ENCODE measurements at places on chromosomes 12 and 14. TPM values are rescaled to one million over a fixed set of nuclear protein-coding genes. Genes with fewer than 3 reads are reported as not detected.
A peak's percentile ranks its signal among the peaks of the same experiment; 100 is the strongest.

- no peaks in the 10 kb centered on the region for H3K4me1 ChIP-seq
- peak; percentile 33 for DNase-seq
- no peak overlapping the region for H3K27ac ChIP-seq
These were observed 4.4 kb downstream of the KRT86 start for GRCh38 chr12:52278575-52279421.

GRCh38 chr14:65038966-65039365, 52.3 kb downstream of the FNTB start:
- H3K27ac ChIP-seq, result no peak overlapping the region
- no peak overlapping the region for H3K4me3 ChIP-seq
- no peaks in the 10 kb centered on the region for H3K27me3 ChIP-seq
- H3K36me3 ChIP-seq, result peaks cover 10% of the 10 kb centered on the region

DNA sequence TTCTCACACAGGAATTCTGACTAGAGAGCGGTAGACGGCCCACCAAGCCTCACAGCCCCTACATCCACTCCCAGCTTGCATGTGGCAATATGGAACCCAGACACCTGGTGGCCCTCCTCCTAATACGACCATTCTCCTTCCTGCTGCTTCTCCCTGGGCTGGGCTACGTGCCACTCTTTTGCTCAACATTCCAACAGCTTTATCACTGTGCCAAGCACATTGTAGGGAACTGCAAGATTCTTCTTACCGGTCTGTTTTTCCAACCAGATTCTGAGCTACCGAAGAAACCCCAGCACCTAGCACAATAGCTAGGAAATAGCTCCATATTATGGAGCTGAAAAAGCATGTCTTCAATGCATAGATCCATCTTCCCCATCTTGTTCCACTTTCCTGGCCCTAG, 58.1 kb downstream of the STXBP6 start:
- no peak overlapping the region for H3K4me3 ChIP-seq
- no peak overlapping the region for H3K27ac ChIP-seq
- no peak for DNase-seq
- no peaks in the 10 kb centered on the region for H3K4me1 ChIP-seq
- H3K36me3 ChIP-seq, result no peaks in the 10 kb centered on the region

GRCh38 chr12:91213-91612, 24.6 kb downstream of the IQSEC3 start:
- no peak for DNase-seq
- no peak overlapping the region for H3K27ac ChIP-seq
- no peaks in the 10 kb centered on the region for H3K4me1 ChIP-seq
- H3K36me3 ChIP-seq, result no peaks in the 10 kb centered on the region
- no peaks in the 10 kb centered on the region for H3K27me3 ChIP-seq
- H3K4me3 ChIP-seq, result no peak overlapping the region

- no peaks in the 10 kb centered on the region for H3K4me1 ChIP-seq
- H3K36me3 ChIP-seq, result peaks cover 28% of the 10 kb centered on the region
- no peaks in the 10 kb centered on the region for H3K27me3 ChIP-seq
- H3K4me3 ChIP-seq, result no peak overlapping the region
- no peak for DNase-seq
These were observed 115.5 kb upstream of the AEBP2 start for GRCh38 chr12:19323805-19324204.

DNA sequence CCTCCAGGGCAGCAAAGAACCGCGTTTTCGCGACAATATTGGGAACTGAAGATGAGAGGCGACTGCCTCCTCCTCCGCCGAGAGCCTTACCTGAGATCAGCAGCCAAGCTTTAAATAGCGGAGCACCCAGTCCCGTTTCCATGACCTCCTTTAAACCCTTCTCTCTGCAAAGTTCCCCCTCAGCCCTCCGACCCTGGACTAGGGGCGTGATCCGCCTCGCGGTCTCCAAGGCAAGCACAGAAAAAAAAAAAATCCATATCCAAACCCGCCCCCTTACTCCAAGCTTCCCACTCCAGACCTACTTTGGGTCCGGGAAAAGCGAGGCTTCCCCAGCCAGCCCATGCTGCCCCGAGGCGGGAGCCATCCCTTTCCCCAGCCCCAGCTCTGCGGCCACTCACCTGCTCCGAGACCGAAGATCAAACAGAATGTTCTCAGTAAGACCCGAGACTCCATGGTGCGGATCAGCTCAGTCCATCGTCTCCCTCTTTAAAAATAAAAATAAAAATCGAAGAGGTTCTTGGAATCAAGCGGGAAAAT, 630 bp downstream of the NELL2 start:
- no peaks in the 10 kb centered on the region for H3K27me3 ChIP-seq
- no peaks in the 10 kb centered on the region for H3K4me1 ChIP-seq
- DNase-seq, result no peak
- no peak overlapping the region for H3K27ac ChIP-seq

DNA sequence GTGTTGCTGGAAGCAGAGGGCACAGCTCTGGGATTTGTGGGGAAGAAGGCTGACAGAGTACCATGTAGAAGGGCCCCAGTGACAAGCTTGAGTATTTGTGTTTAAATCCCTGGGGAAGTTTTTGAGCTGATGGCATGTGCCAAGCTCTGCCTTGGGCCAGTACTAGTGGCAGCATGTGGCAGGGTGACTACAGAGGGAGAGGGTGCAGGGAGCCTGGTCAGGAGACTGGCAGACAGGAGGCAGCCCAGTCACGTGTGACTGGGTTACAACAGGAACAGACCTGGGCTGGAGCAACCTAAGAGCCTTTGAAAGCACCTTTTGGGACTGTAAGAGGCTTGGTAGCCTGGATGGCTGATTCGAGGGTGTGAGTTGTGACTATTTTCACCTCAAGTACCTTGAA, 112.1 kb downstream of the TSPAN9 start:
- H3K36me3 ChIP-seq, result no peaks in the 10 kb centered on the region
- no peak for DNase-seq
- H3K27ac ChIP-seq, result no peak overlapping the region
- no peaks in the 10 kb centered on the region for H3K27me3 ChIP-seq

DNA sequence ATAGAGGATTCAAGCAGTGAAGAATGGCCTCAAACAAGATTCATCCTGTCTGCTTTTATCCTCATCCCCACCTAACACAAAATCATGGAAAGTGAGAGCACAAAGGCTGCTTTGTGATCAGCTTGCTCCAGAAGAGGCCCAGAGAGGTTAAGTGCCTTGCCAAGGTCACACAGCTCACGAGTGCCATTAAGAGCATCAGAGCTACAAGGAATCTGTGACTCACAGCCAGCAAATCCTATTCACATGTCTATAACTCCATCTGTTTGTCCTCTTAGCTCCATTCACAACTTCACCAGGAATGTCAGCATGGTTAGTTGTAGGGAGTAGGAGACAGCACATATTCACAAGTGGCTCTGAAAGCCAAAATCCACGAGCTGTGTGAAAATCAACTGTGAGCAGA, 79.8 kb downstream of the TTC9 start:
- no peak overlapping the region for H3K27ac ChIP-seq
- H3K4me1 ChIP-seq, result no peaks in the 10 kb centered on the region
- no peak for DNase-seq
- no peaks in the 10 kb centered on the region for H3K27me3 ChIP-seq
- no peak overlapping the region for H3K4me3 ChIP-seq

DNA sequence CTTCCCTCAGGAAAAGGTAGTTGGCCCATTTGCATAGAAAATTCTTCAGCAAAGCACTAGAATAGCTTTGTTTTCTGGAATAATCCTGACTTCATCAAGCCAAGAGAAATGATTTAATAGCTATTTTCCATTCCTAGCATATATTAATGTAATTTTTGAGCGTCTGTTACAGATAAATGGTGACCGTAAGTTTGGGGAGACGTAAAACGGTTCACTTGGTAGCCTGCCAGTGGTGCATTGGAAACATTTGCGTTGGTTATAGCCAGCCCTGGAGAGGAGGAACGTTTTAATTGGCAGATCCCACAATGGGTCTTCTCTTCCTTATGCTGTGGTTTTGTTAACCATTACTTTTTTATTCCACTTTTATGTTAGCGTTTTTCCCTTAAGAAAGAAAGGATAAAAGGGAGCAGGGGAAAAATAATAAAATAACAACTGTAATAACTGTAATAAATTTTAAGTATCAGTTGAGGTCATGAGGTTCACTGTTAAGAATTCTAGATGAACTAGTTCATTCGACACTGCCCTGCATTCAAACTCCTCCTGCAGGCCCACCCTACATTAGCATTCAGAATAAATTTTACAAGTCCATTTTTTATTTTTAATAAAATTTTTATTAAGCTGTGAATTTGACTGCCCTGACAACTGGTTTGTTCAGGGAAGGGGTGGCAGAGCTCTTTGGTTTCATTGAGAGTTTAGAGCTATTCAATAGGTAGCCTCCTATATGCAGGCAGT, 300.7 kb downstream of the ERC1 start:
- no peaks in the 10 kb centered on the region for H3K27me3 ChIP-seq
- H3K4me1 ChIP-seq, result no peaks in the 10 kb centered on the region
- H3K4me3 ChIP-seq, result no peak overlapping the region
- DNase-seq, result no peak

DNA sequence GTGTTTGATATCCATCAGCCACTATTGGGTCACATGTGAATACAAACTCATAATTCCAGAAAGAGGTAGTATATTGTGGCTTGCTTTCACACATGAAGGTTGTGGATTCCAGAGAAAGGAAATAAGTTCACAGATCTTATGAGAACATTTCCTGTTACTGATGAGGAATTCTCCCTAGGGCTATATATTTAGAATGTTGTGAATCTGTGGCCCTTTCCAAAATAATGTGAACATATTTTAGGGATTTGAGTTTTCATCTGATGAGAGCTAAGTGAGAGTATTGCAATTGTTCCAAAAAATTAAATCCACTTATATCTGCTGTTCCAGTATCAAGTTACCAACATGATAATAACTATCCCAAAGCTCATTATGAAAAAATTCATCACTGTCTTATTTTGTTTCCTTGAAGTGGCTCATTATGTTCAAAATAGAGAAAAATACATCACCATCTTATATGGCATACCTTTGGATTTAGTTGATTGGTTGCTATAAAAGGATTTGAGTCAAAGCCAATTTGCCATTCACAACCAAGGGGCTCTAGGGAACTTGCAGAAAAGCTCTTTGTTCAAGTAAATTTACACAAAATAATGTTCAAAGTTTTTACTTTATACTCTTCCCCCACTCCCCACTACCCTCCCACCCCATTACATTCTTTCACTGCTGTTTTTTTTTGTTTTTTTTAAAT, 76.3 kb downstream of the MYRFL start:
- H3K36me3 ChIP-seq, result no peaks in the 10 kb centered on the region
- no peak for DNase-seq
- H3K27me3 ChIP-seq, result no peaks in the 10 kb centered on the region
- no peak overlapping the region for H3K27ac ChIP-seq
- H3K4me1 ChIP-seq, result peaks cover 2% of the 10 kb centered on the region
- no peak overlapping the region for H3K4me3 ChIP-seq

GRCh38 chr12:27179400-27180214, 64.5 kb upstream of the STK38L start:
- no peak overlapping the region for H3K4me3 ChIP-seq
- DNase-seq, result no peak
- no peak overlapping the region for H3K27ac ChIP-seq
- no peaks in the 10 kb centered on the region for H3K4me1 ChIP-seq

ETNK1 gene
- 82.7 TPM for total RNA-seq

ACSS3 gene
- 22.7 TPM for total RNA-seq

IL26 gene
- not detected for total RNA-seq

ACRBP gene
- 1.2 TPM for total RNA-seq

SIX1 gene
- 0.46 TPM for total RNA-seq

TEX22 gene
- 0.82 TPM for total RNA-seq

FGF6 gene
- not detected for total RNA-seq

OVCH1 gene
- total RNA-seq, result 0.07 TPM

CLEC2A gene
- total RNA-seq, result 3.7 TPM

TCL1B gene
- 9.6 TPM for total RNA-seq
